OCI-LY7 (cell line): ENCODE measurements at places on chromosomes 1 and 21.

DNA sequence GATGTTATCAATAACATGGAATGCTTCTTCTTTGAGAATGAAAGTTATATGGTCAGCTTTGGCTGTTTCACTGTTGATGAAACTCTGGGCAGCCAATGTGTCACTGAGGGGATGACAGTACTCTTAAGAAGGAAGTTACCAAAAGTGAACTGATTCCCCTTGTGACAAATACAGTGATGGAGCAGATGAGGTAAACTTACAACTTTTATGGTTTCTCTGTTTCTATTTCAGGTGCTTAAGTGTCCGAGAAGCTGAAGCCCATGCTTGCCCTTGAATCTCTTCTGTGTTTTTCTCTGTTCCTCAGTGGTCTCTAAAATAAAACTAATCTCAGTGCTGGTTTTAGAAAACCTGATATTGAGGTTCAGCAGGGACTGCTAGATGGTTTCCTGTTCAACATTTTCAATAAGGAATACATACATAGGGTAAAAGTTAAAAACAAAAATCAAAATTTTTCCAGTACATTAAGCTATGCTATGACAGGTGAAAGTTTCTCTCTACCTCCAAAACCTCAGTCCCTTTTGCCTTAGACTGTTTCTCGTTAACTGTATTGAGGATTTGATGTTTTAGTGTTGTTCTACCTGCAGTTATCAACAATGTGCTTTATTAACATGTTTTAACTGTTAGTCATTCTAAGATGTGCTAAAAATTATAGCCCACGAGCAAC lies 454.4 kb upstream of the ADGRL4 start:
- DNase-seq, result peak; percentile 17

DNA sequence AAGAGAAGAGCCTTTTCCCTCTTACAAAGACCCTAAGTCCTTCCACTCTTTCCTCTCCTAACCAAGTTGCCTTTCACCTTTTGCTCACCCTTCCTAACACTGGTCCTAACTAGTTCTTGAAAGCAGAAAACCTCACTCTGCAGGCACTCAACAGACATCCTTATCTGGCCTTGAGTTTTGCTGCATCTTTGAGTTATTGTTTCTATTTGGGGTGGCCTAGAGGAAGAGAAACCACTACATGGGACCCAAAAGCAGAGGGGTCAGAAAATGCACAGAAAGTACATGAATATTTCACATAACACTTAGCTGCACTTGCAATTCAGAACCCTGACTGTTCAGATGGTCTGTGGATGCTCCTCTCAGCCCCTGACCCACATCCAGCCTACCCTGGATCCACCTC lies 178.3 kb upstream of the SYT6 start:
- DNase-seq, result no peak

DNA sequence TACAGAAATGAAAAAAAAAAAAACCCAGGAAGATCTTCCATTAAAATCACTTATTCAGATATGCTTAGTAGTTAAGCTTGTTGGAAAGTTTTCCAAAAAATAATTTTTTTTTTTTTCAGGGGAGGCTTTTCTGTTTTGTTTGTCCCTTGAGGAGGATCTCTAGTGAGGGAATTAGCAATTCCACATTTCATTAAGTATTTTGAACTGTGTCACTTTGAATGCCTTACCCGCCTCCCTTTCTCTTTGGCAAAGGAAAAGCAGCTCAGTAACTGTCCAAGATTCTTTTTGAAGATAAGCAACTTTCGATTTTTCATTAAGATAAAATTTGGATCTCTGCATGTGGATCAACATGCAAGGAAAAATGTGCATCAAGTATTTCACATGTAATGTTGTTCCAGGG lies 1.8 kb downstream of the NTNG1 start:
- DNase-seq, result no peak

DNA sequence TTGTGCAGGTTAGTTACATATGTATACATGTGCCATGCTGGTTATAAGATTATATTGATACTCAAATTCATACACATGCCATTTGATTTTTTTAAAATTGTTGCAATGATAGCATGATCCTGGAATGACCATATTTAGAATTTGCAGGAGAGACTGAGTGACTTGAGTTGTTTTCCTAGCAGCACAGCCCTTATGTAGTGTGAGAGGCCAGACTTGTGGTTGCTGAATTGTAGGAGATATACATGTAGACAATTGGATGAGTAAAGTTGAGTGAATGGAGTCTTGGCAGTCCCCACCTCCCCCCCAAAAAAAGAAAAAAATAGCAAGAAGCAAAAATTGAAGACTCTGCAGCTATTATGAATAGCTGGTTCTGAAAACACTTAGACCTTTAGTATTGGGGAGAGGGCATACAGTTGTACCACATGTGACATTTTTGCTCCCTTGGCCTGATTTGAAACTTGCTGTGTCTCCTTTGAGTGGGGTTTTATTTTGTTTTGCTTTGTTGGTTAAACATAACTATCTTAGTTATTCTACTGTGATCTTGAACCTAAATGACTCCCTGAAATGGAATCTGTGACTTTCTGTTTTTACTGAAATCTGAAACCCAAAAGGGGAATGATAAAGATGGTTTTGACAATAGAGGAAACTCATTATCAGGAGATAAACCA lies 280.3 kb downstream of the HMCN1 start:
- DNase-seq, result no peak

- peak; percentile 93 for DNase-seq
Observed at GRCh38 chr1:39269791-39270342, 65.4 kb downstream of the MACF1 start.

DNA sequence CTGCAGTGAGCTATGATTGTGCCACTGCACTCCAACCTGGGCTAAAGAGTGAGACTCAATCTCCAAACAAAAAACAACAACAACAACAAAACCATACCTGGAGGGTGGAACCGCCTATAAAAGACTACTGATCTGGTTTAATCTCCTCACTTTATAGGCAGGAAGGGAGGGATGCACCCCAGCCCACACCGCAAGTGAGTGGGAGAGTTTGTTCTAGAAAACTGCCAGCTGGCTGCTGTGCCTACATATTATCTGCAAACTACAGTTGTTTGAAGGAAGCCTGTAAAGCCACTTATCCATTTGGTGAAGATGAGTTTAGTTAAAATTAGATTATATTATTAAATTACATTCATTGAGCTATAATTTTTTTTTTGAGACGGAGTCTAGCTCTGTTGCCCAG lies 9.1 kb upstream of the SRSF10 start:
- DNase-seq, result no peak

- no peak for DNase-seq
Observed at GRCh38 chr1:228022571-228023293, 15.9 kb downstream of the WNT3A start.

GRCh38 chr1:218426343-218426657 lies 81.2 kb downstream of the TGFB2 start:
- DNase-seq, result no peak

- DNase-seq, result no peak
Observed at GRCh38 chr1:1067860-1068516, 6.1 kb downstream of the RNF223 start.

GRCh38 chr21:43853851-43854772 lies 10.9 kb upstream of the AGPAT3 start:
- no peak for DNase-seq

GRCh38 chr1:99018313-99018712 lies 13.7 kb upstream of the PLPPR5 start:
- DNase-seq, result no peak

DNA sequence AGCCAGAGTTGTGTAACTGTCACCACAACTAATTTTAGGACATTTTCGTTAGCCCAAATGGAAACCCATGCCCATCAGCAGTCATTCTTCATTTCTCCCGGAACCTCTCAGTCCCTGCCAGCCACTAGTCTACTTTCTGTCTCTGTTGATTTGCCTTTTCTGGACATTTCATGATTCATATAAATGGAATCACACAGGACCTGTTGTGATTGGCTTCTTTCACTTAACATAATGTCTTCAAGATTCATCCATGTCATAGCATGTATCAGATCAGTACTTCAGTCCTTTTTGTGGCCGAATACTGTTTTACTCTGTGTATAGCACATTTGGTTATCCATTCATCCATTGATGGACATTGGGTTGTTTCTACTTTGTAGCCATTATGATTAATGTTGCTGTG lies 7.1 kb downstream of the SLC66A1 start:
- DNase-seq, result no peak

GRCh38 chr1:36908096-36908495 lies 126.2 kb downstream of the GRIK3 start:
- no peak for DNase-seq

GRCh38 chr1:113255038-113255719 lies 135.1 kb upstream of the MAGI3 start:
- no peak for DNase-seq

DNA sequence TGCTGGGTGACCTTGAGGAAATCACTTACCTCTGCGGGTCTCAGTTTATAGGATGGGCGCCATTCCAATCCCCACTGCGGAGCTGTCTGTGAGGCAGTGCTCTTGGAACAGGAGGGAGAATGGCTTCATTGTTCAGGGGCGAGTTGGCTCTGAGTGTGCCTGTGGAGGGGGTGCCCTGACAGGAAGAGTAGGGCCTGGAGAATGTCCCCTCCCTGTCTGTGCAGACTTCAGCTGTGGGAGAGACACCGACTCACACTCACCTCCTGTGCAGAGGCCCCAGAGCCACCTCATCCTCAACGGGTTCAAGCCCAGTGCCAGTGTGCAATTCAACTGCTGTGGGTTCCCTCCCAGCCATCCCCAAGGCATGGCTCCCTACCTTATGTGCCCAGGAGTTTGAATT lies 17.1 kb downstream of the ADORA1 start:
- DNase-seq, result no peak

DNA sequence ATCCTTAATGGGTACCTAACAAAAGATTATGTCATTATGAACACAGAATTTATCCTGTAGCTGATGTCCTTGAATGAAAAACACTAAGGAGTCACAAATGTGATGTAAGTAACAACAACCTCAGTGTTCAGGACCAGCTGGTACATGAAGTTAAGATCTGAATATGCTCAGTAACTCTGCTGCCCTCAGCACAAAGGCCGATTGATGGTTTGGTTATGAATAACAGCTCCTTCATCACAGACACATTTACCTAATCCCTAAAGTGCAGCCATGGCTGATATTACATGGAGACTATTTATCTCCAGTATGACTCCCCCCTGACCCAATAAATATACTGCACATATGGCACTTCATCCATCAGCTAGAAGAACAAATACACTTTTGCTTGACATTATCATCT lies 75.2 kb downstream of the PLPPR5 start:
- DNase-seq, result no peak

GRCh38 chr1:70486676-70487458 lies 75.8 kb downstream of the CTH start:
- DNase-seq, result no peak

- DNase-seq, result peak; percentile 91
Observed at GRCh38 chr1:173415490-173415889, 61.6 kb upstream of the PRDX6 start.

- DNase-seq, result peak; percentile 2
Observed at GRCh38 chr1:245365095-245366020, 210.6 kb downstream of the KIF26B start.

GRCh38 chr1:114075546-114076242 lies 78.0 kb downstream of the SYT6 start:
- no peak for DNase-seq

GRCh38 chr1:212359794-212360479 lies 54.7 kb downstream of the PACC1 start:
- no peak for DNase-seq

DNA sequence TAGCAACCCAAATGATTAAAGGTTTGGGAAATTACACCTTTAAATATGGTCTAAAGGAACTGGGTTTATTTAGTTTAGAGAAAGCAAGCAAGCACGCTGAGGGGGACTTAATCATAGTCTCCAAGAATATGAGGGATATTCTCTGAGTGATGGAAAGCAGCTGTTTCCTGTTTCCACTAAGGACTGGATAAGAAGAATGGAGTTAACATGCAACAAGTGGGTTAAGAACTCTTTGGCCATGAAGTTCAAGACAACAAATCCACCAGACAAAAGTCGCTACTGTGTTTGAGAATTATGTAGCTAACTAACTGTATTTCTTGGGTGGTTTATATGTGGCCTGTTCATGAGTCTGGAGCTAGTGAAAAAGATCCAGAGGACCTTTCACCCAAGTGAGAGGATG lies 85.7 kb downstream of the TGFB2 start:
- no peak for DNase-seq

- no peak for DNase-seq
Observed at GRCh38 chr21:45267390-45267760, 20.3 kb downstream of the POFUT2 start.

GRCh38 chr1:17119773-17120480 lies 676 bp upstream of the PADI2 start:
- DNase-seq, result peak; percentile 36

DNA sequence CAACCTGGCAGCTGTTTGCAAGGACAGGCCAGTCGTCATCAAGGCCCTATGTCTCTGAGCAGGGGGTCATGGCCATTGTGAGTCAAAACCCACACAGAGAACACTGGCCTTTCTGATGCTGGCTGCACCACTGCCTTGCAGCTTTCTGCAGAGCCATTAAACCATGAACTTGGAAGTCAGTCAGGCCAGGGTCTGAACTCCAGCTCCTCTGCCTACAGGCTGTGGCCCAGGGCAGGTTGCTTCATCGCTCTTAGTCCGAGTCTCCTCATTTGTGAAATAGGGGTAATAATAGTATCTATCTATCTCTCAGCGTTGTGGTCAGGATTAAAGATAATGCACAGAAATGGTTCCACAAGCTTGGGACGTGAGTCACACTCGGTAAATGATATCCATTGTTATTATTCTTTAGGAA lies 35.8 kb upstream of the HIVEP3 start:
- DNase-seq, result no peak

DNA sequence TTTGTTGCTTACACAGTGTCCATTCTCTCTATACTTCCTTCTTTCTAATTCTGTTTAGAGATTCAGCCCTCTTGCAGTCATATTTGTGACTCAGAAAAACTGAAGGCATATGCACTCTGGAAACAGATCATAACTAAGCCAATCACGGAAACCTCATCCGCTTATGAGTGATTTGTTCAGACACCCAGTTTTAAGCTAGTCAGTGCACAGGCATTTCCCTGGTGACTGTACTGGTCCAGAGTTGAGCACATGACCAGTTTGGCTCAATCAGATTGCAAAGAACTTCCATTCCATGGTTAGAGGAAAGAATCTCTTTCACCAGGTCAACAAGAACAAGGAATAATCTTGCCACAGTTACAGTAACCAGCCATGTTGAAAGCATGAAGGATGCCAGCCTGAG lies 69.2 kb upstream of the SGIP1 start:
- DNase-seq, result no peak

- no peak for DNase-seq
Observed at GRCh38 chr1:69671363-69672010, 103.8 kb downstream of the LRRC7 start.
